ENCODE measurements at places on chromosomes 13 and 19.

- no peak for DNase-seq
These were observed 32.2 kb downstream of the F2RL3 start for GRCh38 chr19:16920816-16921529.

GRCh38 chr19:38304866-38305429 lies 897 bp downstream of the C19orf33 start:
- DNase-seq, result no peak

DNA sequence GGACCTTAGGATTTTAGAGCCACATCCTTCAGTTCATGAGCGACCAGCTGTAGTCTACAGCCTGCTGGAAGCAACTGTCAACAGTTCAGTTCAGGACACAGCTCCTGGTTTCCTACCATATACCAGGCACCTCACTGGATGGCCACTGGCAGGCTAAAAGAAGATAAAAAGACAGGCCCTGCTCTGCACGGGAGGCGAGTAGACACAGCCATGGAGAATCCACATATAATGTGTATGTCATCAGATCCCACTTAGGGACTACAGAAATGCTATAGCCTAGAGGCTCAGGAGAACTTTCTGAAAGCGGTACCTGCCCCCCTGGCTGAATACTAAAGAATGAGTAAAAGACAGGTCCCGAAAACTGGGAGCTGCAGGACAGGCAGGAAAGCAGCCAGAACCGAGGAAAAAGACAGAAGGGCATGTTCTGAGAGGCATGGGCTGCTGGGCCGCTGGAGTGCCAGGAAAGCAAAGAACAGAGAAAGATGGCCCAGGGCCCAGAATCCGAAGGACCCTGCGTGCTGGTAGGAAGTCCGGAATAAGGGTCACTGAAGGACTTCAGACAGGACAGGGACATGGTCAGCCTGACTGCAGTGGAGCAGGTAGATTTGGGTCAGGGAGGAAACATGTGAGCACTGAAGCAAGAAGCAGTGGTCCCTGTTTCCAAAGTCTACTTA lies 23.5 kb downstream of the DZIP1 start:
- no peak for DNase-seq

GRCh38 chr19:46193678-46194077 lies 35.9 kb upstream of the IGFL1 start:
- no peak for DNase-seq

GRCh38 chr19:9566729-9567128 lies 17.6 kb downstream of the ZNF121 start:
- no peak for DNase-seq

All from activated CD4-positive, alpha-beta T cell treated with anti-CD3 and anti-CD28 coated beads, Interleukin-10, Interleukin-2, amounts not matched to agents 100 ng/mL and 50 ng/mL, durations not matched to agents 16 hours and 8 hours (primary cell).